ENCODE measurements at places on chromosomes 7 and 10. TPM values are rescaled to one million over a fixed set of nuclear protein-coding genes. Genes with fewer than 3 reads are reported as not detected.

The HYAL4 gene
- total RNA-seq, result not detected

The TRIM74 gene
- not detected for total RNA-seq

The NRG3 gene
- total RNA-seq, result 0.11 TPM

The COX15 gene
- total RNA-seq, result 39.6 TPM

The CSTF2T gene
- total RNA-seq, result 21.7 TPM

The EN2 gene
- total RNA-seq, result 0.11 TPM

- no peak for DNase-seq
Observed at GRCh38 chr10:61835946-61836887, 65.3 kb upstream of the ARID5B start.

- DNase-seq, result no peak
Observed at GRCh38 chr7:154794147-154794780, 208.7 kb downstream of the PAXIP1 start.

- no peak for DNase-seq
Observed at GRCh38 chr10:123888751-123889150, 2.9 kb downstream of the CPXM2 start.

DNA sequence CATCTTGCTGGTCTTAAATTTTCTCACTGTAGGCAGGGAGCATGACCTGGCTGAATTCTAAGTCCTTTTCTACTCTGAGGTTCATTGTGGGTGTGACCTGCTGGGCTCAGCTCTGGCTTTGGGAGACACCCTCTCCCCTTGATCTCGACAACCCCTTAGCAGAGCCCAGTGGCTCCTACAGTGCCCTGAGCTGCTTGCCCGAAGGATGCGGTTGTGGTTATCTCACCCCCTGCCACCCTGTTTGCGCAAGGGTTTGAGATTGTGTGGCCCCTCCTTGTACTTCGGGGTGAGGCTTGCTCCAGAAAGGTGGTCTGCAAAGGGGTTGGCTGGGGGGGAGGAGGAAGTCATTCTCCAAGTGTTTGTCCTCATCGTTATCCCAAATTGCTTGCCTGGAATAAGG, 55.3 kb downstream of the TCF7L2 start:
- DNase-seq, result no peak

GRCh38 chr10:113765910-113766309, 14.4 kb downstream of the PLEKHS1 start:
- DNase-seq, result no peak

GRCh38 chr7:154388412-154388811, 336.2 kb downstream of the DPP6 start:
- DNase-seq, result no peak

DNA sequence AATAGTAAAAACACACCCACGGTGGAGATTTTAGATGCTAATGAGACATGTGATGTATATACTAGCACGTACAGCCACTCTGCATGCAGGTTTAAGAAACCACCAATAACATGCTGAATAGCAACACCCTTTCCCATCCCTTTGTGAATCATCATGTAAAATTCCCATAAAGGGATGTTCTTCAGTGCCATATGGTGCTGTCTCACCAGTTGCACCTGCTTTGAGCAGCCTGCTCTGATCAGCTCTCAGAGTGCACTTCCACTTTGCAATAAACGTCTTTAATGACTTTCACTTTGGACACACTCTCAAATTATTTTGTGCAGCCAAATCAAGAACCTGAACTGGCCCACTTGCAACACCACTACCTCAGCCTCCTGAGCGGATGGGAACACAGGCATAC, 615.0 kb downstream of the ANKRD7 start:
- DNase-seq, result no peak

DNA sequence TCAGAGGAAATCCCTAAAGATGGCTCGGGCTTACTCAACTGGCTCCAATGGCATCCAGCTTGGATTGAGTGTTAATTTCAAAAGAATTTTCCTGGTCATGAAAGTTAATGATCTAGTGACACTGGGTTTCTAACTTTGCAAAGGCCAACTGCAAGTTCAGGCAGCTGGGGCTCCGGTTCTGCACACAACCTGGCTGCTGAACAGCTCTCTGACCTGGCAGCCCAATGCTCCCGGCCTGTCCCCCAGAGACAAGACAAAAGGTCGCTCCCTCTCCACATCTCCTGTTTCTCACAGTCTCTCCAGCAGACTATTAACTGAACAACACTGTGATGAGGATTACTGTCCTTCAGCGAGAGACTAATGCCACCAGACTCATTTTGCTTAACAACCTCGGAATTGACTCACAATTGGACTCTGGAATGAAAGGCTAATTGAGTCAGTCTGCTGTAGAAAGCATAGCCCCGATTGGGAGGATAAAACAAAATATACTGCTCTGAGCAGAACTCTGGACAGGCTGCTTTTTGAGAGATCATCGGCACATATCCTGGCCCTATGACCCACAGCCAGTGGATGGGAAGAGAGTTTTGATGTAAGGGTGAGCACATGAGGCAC, 174.5 kb downstream of the GFRA1 start:
- no peak for DNase-seq

DNA sequence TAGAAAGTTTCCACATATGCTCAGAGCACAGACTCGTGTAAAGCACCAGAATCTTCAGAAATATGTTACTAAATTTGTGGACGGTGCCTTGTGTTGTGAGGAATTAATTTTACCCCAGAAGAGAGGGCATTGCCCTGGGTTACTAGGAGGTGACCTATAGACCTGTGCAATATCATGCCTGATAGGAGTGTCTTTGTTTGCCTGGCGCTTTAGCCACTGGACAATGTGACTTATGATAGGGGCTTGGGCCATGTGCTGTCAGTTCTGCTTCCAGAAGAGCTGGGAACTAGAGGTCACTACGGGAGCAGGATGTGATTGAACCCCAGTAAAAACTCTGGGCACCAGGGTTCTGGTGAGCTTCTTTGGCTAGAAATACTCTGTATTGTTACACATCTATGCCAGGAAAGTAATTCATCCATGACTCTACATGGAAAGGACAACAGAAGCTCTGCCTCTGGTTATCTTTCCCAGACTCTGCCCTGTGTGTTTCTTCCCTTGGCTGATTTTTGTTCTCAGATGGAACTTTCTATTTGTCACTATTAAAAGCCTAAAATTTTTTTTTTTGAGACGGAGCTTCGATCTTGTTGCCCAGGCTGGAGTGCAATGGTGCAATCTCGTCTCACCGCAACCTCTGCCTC, 75.5 kb downstream of the SIRT1 start:
- no peak for DNase-seq

DNA sequence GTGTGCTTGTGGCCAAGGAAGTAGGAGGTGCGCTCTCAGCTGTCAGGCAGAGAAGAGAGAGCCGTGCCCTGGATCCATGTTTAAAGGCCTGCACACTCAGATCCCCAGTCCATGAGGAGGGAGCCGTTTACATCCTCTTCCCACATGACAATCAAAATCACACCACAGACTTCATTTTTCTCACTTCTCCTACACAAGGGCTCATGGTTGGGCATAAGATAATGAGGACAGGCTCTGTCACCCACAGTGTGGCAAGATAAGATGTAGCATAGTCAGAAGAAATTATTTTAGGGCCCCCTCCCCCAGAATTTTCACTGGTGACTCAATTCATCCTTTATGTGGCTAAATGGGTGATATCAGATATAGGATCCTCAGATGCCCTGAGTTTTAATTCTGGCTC, 35.9 kb upstream of the INHBA start:
- DNase-seq, result no peak

- no peak for DNase-seq
Observed at GRCh38 chr7:46534664-46535588, 613.9 kb upstream of the IGFBP3 start.

DNA sequence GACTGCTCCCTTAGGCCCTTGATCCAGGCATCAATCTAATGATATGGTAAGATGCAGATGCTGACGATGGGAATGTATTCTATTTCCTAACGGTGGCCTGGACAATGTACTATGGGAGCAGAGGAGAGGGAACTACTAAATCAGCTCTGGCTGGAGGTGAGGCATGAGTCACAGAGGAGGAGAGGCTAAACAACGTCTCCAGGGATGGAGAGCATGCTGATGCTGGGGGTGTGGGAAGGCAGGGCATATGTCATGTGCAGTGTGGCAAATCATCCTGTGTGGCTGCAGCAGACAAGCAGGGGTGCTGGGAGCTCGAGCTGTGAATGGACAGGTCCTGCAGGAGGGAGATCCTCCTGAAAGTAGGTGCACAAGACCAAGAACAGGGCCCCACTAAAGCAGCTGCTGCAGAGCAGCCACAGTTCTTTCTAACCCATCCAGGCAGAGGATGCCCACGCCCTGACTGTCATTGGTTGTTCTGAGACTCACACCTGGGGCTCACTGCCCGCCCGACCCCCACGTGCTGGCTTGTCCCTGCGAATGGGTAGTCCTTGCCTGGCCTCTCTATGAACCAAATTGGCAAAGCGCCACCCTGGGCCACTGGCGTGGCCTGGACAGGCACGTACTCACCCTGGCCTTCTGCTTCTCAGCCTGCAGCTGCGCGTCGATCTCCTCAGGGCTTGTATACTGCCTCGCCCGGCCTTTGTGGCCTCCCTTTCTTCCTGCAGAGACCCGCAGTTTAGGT, 4.0 kb downstream of the PDAP1 start:
- no peak for DNase-seq

- DNase-seq, result no peak
Observed at GRCh38 chr7:14271441-14271840, 282.0 kb upstream of the ETV1 start.

GRCh38 chr10:44126291-44126717, 258.6 kb downstream of the CXCL12 start:
- no peak for DNase-seq

- no peak for DNase-seq
Observed at GRCh38 chr10:586151-586550, 103.3 kb downstream of the DIP2C start.
